ENCODE measurements at places on chromosomes 13 and 19.

- DNase-seq: no peak
Measured at GRCh38 chr13:44484562-44485138, 91.5 kb downstream of the TSC22D1 start.

DNA sequence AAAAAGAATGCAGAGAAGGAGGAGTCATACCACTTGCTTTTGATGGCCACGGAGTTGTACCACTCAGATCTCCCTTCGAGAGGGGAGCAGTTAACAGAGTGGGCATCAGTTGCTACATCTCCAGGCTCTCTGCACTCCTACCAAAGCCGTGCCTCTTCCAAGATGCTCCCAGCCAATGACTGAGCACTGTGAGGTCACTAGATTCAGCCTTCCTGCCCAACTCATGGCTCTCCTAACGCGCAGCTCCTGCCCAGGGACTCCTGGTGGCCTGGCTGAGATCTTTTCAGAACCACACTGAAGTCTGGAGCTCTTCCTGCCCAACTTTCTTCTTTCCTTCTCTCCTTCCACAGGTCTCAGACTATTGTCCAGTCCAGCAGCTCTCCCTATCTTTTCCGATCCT is 66.7 kb downstream of the LHFPL6 start:
- DNase-seq: no peak

DNA sequence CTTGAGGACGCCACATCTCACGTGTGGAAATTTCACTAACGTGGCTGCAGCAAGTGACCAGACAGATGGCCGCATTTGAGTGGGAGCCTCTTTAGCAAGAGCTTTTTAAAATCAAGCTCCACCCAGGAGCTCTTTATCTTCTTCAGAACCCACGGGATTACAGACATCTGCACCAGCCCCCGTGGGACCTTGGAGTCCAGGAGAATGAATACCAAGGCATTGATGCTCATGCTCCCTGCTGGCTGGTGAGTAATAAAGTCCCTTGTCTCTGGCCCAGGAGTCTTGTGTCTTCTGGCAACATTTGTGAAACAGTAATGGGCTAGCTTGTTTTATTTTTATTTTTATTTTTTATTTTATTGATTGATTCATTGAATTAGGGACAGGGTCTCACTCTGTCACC is 64.4 kb downstream of the TRPM4 start:
- no peak for DNase-seq

- DNase-seq: no peak
Measured at GRCh38 chr19:3768015-3768747, 3.8 kb downstream of the RAX2 start.

- DNase-seq: no peak
Measured at GRCh38 chr13:35736876-35737275, 260.4 kb upstream of the MAB21L1 start.

DNA sequence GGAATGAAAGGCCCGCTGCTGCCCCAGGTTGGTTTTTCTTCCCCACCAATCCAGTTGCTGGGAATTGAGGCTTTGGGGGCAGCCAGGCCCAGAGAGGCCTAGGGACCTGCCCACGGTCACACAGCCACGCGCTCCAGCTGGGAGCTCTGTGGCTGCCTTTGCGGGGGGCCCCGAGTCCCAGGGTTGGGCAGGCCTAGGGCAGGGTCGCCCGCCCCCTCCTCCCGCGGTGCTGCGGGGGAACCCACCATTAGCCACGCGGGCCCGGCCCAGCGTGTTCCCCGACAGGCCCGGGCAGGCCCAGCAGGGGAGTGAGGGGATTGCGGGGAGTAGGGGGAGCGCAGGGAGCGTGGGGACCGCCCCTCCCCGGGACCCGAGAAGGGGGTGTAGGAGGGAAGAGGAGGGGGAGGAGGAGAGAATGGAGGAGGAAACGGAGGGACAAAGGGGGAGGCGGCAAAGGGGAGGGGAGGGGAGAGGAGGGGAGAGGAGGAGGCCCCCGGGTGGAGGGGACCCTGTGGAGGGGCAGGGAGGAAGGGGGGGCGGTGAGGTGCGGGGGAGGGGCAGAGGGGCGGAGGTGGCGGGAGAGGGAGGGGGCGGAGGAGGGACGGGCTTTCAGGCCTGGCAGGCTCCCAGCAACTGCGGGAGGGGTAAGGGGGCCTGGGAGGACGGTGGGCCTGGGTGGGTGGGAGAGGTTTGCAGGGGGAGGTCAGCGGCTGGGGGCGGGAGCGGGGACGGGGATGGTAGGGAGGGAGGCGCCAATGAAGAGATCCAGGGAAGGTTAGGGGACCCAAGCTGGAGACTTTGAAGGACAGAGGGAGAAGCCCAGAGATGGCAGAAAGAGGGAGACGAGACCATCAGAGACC is 12.9 kb upstream of the TLE2 start:
- DNase-seq: no peak

- DNase-seq: no peak
Measured at GRCh38 chr13:111248822-111249221, 71.6 kb upstream of the TEX29 start.

- DNase-seq: no peak
Measured at GRCh38 chr13:38386421-38386820, 36.8 kb downstream of the UFM1 start.

- no peak for DNase-seq
Measured at GRCh38 chr13:23790577-23791170, 98.5 kb downstream of the MIPEP start.

DNA sequence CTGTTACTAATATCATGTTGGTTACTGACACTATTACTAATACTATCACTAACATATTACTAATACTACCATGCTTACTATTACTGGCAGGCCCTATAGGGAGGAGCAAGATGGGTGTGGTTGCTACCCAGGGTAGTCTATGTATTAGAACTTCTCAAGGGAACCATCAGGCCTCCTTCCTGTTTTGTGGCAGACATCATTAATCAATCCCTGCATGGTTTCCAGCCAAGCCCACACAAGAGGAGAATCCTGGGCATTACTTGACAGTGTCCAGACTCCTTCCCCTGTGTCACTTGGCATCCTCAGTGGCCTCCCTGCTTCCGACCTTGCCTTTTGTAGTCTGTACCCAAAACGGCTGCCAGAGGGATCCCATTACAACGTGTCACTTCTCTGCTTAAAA is 8.9 kb downstream of the HAS1 start:
- DNase-seq: no peak

- DNase-seq: no peak
Measured at GRCh38 chr13:20342311-20342710, 110.2 kb upstream of the GJB6 start.

DNA sequence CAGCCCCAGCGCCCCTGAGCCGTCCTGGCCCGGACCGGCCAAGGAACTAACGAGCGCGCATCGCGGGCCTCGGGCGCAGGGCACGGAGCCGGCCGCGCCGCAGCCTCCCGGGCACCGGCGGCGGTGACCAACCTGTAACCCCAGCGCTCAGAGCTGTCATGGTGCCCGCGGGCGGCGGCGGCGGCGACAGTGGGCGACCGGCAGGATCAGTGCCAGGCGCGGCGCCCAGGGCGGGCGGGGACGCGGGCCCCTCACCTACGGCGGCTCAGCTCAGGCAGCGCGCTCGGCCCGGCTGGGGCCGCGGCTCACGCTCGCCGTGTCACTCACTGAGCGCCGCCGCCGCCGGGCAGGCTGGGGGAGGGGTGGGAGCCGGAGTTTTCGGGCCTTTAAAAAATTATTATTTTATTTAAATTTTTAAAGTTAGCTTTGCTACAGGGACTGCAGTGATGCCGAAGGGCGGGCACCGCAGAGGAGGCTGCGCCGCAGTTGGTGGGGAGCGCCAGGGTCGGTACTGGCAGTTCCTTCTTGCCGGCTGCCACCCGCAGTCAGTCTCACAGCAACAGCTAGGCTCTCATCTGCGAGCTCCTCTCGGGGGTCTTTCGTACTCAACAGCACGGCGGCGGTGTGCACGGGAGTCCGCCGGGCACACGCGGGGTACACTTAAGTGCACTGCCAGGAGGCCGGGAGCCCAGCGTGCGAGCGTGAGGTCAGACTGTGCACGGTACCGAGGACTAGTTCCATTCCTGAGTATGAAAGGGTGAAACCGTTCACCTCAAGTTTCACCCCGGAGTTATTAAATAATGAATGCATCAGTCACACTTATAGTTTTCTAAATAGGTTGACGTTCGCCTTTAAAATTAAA is at the start of gene NALCN:
Gene NALCN (minus strand): TSS at position 328 of the 862 bp plus-strand sequence. CDS start 17,382 bp downstream, outside the sequence.
- no peak for DNase-seq

DNA sequence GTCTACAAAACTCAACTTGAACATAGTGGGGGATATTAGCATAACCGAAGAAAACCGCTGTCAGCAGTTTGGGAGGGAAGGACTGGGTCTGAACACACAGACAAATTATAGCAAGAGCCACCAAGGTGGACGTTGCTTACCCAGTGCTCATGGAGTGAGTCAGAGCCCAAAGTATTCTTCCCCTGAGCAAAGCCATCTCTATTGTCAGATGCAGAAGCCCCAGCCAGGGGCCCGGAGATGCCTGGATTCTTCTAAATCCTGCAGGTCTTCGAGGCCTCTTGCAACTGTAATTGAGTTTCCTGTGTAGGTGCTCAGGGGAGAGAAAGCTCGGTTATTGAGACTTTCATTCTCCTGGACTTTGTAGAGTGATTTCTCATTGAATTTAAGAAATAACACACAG is 384.5 kb downstream of the IRS2 start:
- no peak for DNase-seq

GRCh38 chr13:107138486-107138885 is 570.5 kb upstream of the ARGLU1 start:
- DNase-seq: no peak

- no peak for DNase-seq
Measured at GRCh38 chr13:65275838-65276630, 1954.1 kb downstream of the PCDH9 start.
